ENCODE measurements at places on chromosomes 2 and 18.

DNA sequence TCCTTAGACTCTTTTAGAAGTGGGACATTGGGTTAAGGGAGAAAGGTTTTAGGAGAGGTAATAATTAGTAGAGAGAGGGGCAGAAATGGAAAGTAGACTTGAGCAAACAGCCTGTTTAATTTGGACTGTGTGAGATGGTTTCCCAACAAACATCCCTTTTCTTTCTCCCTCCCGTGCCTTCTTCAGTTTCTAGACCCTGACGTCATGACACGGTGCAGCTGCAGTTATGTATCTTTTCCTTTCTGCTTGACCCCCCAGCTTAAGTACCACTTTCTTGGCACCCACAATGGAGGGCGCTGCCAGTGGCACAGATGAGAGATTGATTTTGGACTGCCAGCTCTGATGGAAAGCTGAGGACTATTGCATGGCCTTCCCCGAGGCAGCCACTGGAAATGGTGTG lies 86.9 kb upstream of the FAM136A start:
- no peak for DNase-seq

DNA sequence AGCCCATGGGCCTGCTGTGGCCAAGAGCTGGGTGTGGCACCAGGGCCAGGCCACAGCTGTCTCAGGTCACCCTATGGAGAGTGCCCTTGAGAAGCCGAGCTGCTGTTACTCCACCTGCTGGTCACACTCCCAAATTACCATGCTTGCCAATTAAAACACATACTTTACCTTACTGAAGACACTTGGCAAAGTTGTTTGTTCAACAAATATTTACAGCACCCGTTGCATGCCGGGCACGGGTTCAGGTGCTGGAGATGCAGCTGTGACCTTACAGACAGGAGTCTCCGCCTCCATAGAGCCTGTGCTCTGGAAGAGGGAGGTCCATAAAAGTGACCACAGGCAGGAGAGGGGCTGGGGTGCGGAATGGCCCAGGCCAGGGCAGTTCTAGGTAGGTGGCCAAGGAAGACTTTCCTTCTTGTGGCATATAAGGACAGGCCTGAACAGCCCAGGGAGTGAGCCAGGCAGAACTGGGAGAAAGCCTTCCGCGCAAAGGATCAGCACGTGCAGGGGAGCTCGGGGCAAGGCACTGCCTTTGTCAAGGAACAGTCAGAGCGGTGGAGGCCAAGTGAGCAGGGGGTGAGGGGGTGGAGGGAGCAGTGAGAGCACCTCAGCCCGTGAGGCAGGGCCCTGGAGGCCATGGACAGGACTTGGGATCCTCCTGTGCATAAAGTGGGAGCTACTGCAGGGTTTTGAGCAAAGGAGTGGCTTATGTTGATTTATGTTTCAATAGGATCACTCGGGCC lies 23.6 kb upstream of the RBM44 start:
- DNase-seq = peak; percentile 65

- DNase-seq = no peak
Observed at GRCh38 chr2:27150639-27151230, 1.9 kb downstream of the TCF23 start.

GRCh38 chr2:178733975-178734374 lies 73.2 kb downstream of the TTN start:
- DNase-seq = no peak

DNA sequence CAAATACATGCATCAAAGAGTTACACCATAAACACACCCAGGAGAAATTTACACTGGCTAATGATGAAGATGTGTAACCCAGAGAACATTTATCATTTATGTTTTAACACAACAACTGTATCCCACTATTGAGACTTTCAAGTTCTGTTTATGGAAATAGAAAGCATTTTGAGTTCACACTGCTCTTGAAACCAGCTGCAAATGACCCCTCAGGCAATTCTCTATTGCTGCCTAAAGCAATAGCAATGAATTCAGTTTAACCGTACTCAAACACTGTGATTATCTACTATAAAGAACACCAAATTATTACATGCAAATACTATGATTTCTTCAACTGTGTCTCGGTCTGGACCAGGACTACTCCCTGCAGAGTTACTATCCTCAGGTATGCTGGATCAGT lies 452.7 kb upstream of the NRXN1 start:
- DNase-seq = no peak

DNA sequence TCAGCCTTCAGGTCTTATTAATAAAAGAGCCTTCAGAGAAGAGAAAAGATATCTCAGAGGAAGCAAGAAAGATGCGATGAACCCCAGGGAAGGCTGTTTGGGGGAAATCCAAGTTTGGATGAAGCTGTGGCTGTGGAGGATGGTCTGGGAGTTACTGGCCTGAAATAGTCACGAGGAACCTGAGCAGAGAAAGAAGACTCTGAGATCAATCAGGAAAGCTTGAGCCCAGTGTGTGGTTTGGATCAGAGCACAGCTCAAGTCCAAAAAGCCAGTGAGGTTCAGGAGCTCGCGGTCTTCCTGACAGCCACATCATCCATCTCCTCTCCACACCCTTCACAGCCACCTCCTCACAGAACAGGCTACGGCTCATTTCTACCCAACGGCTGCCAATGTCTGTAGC lies 87.4 kb upstream of the SERPINE2 start:
- DNase-seq = no peak

- peak; percentile 21 for DNase-seq
Observed at GRCh38 chr2:145740302-145740701, 1220.4 kb upstream of the ZEB2 start.

- DNase-seq = peak; percentile 62
Observed at GRCh38 chr2:172172513-172173173, 69.9 kb upstream of the DLX2 start.

GRCh38 chr2:119821266-119821665 lies 61.5 kb downstream of the PTPN4 start:
- DNase-seq = peak; percentile 28

DNA sequence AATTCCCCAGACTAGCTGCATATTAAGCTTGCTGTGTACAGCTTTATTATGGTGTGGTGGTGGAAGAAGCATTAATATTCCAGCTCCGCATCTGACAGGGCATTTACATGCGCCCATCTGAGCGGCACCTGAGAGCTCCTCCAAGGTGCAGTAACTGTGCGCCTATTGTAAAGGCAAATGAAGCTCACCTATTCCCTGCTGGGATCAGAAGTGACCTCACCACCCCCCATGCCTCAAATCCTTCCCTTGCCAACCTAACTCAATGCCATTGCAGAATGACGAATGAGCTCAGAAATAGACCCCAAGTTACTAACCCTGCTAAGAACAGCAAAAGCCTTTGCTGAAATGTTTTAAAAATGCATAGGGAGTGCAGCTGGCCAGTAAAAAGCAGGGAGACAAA lies 14.3 kb downstream of the BCL11A start:
- DNase-seq = no peak

GRCh38 chr2:29054430-29054829 lies 19.9 kb downstream of the PCARE start:
- no peak for DNase-seq

GRCh38 chr2:223122781-223123180 lies 70.8 kb downstream of the KCNE4 start:
- no peak for DNase-seq

GRCh38 chr2:223043164-223043941 lies 8.6 kb upstream of the KCNE4 start:
- no peak for DNase-seq

DNA sequence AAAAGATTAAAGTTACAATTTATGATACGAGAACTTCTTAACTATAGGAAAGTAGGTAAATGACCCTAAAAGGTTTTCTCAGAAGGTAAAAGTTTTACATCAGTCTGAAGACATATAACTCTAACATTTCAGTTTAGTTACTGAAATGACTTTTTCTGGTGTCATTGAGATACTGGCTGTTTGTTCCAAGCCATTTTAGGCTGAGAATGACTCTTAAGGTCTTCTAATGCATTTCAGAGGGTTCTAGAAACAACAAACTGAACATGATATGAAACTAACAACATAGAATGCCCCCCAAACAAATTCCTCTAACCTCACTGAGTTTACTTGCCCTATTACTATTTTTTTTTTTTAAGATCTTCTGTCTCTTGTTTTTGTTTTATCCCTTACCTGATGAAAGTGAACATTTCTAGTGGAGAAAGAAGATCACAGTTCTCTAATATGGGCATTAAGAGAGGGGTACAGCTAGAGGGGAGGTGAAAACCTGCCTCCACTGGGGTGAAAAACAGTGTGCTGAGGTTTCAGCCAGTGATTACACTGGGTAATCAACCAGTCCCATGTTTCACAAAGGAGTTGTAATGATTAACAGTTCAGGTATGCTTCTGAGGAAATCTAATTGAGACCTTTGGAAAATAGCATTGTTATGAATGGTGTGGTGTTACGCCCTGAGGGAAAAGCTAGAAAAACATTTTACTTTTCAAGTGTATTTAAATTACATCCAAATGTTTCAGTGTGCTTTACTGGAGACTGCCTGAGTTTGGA lies 11.2 kb downstream of the NABP1 start:
- DNase-seq = no peak

DNA sequence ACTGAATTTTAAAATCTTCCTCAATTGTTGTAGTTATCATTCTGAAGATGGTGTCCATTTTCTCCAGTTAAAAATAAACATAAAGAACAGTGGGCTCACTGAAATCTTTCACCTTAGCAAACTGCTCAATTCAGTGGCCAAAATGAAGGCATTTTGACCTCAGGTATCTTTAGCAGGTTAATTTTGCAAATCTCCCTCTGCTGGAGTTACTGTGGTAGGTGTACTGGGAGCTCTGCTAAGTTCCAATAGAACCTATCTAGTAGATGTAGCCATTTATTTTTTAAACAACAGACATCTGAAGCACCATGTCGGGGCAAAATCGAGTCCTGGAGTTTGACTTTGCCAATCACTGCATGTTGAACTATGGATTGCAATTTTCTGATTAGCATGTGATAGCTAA lies 177.1 kb downstream of the IRS1 start:
- DNase-seq = no peak

- DNase-seq = no peak
Observed at GRCh38 chr2:47083886-47084687, 71.0 kb downstream of the STPG4 start.

DNA sequence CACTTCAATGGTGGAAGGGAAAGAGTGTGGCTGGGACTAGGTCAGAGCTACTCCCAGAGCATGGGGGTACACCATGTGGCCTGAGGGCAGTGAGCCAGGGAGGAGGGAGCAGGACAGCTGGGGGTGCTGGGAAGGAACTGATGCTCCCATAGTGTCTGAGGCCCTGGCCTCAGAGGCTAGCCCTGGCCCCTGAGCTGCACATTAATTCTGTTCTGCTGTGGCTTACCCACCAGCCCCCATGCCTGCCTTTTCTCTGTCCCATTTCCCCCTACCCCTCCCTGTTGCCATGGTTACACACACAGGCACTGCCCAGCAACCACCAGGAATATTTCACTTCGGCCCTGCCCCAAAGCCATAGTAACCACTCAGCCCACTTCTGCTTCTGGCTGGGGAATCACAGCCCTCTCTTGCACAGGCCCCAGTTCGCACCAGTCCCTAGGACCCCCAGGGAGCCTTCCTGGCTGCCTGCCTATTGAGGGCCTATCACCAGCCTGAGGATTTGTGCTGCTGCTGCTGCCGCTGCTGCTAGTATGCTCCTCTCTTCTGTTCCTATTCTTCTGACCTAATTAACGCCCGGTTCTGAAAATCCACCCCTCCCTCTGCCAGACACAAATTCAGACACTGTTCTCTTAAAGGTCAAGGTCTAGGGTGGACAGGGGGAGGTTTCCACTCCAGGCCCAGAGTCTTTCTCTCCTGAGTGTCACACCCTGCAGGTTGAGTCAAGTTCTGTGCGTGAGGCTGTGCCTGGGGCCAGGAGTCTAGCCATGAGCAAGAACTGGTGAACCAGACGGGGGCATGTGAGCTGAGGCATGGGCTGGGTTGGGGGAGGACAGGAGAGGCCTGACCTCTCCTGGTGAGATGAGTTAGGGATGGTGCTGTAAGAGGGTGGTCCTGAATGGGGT lies 87.1 kb upstream of the MCFD2 start:
- DNase-seq = no peak
